ENCODE measurements at places on chromosomes 5 and 9. TPM values are rescaled to one million over a fixed set of nuclear protein-coding genes. Genes with fewer than 3 reads are reported as not detected.

Gene GABRG2
- total RNA-seq: 0.27 TPM

GRCh38 chr9:98774746-98775145 lies 21.6 kb downstream of the ANKS6 start:
- no peaks in the 10 kb centered on the region for H3K27me3 ChIP-seq
- H3K27ac ChIP-seq: no peak overlapping the region
- no peak overlapping the region for H3K4me3 ChIP-seq
- no peaks in the 10 kb centered on the region for H3K4me1 ChIP-seq

DNA sequence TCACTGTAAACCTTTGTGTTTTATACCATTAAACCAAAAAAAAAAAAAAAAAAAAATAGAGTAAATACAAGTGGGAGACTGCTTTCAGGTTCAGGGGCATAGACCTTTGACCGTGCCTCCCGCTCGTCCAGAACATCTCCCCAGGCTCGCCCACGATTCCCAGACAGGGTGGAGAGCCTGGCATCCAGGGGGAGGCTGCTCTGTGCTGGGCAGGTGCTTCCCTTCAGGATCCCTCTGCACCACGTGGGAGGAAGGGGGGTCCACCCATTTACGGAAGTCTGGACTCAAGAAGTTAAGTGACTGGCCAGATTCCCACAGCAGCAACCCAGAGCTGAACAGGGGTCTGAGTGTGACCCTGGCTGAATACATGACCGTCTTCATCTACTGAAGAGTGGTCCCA lies 125.4 kb upstream of the LMX1B start:
- H3K4me3 ChIP-seq: no peak overlapping the region
- H3K4me1 ChIP-seq: no peaks in the 10 kb centered on the region
- H3K36me3 ChIP-seq: no peaks in the 10 kb centered on the region
- H3K27ac ChIP-seq: no peak overlapping the region
- H3K27me3 ChIP-seq: no peaks in the 10 kb centered on the region

DNA sequence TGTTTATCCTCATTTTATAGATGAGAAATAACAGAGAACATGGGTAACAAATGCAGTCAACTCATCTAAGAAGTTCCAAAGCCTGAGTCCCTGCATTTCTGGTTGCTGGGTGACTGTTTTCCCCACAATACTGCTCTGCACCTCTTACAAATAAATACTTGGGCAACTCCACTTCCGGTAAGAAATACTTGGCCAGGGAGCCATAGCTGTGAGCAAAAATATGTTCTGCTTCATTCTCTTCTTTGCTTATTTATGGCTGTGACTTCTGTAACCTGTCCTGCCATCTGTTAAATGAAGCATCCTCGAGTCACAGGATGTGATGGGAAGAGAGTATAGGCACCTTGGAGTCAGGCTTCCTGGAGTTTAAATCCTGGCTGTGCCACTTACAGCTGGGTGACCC lies 49.9 kb downstream of the GDNF start:
- H3K27me3 ChIP-seq: no peaks in the 10 kb centered on the region
- H3K36me3 ChIP-seq: no peaks in the 10 kb centered on the region
- no peak overlapping the region for H3K4me3 ChIP-seq
- no peak for DNase-seq
- no peak overlapping the region for H3K27ac ChIP-seq
- H3K4me1 ChIP-seq: no peaks in the 10 kb centered on the region

- peaks cover 4% of the 10 kb centered on the region for H3K27me3 ChIP-seq
- H3K4me3 ChIP-seq: no peak overlapping the region
- no peak for DNase-seq
- H3K27ac ChIP-seq: no peak overlapping the region
- H3K36me3 ChIP-seq: no peaks in the 10 kb centered on the region
- no peaks in the 10 kb centered on the region for H3K4me1 ChIP-seq
These were observed 137.1 kb upstream of the SMIM23 start for GRCh38 chr5:171648279-171649074.

DNA sequence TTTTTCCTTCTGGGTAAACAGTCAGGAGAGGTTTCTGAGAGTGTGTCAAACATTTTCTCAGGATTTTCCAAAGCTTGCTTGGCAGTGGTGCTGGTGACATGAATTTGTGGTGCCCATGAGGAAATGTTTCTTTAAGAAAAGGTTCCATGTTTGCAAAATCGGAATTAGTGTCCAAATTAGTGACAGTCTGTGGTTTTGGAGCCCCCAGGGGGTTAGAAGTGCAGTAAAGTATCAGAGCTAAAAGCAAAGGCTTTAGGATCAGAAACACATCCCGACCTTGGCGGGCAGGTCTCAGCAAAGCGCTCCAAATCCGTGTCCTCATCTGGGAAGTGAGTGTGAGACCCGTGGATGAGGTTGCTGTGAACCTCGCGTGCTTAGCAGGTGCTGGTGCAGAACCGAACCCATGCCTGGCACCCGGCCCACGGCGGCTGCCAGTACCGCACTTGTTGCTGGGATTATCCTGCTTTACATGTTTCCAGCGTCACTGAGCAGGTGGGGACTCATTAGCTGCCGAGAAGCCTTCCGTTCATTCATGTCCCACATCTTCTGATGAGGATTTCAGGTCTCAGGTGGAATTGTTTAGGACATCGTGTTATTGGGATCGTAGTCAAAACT lies 70.8 kb upstream of the COL5A1 start:
- no peaks in the 10 kb centered on the region for H3K27me3 ChIP-seq
- H3K4me1 ChIP-seq: no peaks in the 10 kb centered on the region
- H3K4me3 ChIP-seq: no peak overlapping the region

DNA sequence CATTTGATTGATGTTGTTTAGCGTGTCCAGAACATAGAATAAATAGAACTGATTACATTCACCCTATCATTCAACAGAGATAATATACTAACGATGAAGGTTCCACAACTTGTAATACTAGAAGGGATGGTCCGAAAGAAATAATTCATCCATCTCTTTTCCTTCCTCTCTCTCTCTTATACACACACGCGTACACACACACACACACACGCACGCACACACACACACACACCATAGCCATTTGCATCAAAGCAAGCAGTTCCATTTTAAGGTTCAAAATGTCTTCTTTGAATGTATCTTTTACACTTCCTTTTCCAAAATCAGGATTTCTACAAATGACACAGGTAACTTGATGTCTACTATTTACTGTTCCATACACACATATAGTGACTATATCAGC lies 887 bp downstream of the GDA start:
- peaks cover 23% of the 10 kb centered on the region for H3K27me3 ChIP-seq
- no peak overlapping the region for H3K4me3 ChIP-seq
- no peaks in the 10 kb centered on the region for H3K36me3 ChIP-seq
- DNase-seq: no peak
- peak overlapping the region; percentile 76 for H3K27ac ChIP-seq
- peaks cover 16% of the 10 kb centered on the region for H3K4me1 ChIP-seq

DNA sequence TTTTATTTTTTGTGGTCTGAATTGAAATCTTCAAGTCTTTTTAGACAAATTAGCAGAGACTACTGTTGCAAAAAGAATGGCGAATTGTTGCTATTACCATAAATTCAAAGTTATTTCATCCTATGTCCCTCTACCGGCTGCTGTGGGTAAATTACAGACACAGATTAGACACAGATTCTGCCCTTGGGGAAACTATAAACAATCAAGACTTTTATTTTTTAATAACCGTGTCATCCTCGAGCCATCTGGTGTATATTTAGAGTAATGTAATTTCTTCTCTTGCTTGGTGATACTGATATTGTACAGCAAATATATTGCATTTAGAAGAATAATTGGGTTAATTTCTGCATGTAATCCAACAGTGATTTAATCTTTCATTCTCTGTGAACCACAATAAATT lies 228.0 kb upstream of the ADAMTSL1 start:
- no peaks in the 10 kb centered on the region for H3K4me1 ChIP-seq
- H3K27ac ChIP-seq: no peak overlapping the region
- DNase-seq: no peak
- H3K36me3 ChIP-seq: no peaks in the 10 kb centered on the region

GRCh38 chr5:113487781-113488644 lies at the start of gene MCC:
TSS of gene MCC (minus strand) at chr5:113488453.
- no peaks in the 10 kb centered on the region for H3K4me1 ChIP-seq
- DNase-seq: peak; percentile 69
- peak within 1 kb of the TSS; percentile 32 for H3K27ac ChIP-seq
- peak within 1 kb of the TSS; percentile 50 for H3K4me3 ChIP-seq

Gene BAAT
- not detected for total RNA-seq

DNA sequence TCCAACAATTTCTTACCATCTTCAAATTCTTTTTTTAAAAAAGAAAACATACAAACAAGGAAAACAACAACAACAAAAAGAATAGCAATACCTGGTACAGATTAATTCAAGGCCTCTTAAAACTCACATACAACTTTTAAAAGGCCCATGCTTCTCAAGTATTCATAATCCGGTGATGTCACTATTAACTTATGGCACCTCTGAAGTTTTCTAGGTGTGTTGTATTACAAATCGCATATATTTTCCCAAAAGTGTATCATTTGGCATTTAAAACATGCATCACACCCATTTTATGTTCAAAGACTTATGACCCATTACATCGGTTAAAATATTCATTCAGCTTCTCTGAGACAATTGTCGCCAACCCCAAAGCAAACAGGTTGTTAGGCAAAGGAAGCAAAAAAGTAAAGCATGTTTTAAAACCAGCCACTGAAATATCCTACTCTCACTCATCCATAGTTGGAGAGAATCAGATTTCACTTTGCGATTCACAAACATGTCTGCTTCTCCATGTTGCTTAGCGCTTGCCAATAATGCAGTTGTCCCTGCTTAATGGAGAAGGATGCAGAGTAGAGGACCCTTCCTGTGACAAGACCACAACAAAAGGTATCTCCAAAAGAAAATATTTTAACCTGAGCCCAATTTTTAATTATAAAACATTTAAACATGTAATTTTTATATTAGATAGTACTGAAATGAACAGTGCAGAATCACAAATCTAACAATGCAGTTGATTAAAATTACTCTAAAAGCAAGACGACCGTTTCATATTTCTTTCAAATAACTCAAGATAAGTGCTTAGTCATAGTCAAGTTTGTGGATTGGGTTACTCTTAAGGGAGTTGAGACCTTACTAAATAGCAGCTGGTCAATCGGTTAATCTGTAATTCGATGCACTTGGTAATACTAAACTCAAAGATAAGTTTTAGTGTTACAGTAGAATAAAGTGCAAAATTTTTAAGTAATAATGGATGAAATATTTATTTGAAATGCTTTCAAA lies 1.6 kb downstream of the SKP1 start:
- peak overlapping the region; percentile 99 for H3K27ac ChIP-seq
- DNase-seq: no peak
- no peaks in the 10 kb centered on the region for H3K27me3 ChIP-seq
- H3K4me1 ChIP-seq: peaks cover 14% of the 10 kb centered on the region

- H3K27me3 ChIP-seq: no peaks in the 10 kb centered on the region
- H3K36me3 ChIP-seq: no peaks in the 10 kb centered on the region
- no peak overlapping the region for H3K27ac ChIP-seq
- no peak overlapping the region for H3K4me3 ChIP-seq
- no peak for DNase-seq
- H3K4me1 ChIP-seq: no peaks in the 10 kb centered on the region
These were observed 31.7 kb upstream of the IRX2 start for GRCh38 chr5:2783223-2783622.

DNA sequence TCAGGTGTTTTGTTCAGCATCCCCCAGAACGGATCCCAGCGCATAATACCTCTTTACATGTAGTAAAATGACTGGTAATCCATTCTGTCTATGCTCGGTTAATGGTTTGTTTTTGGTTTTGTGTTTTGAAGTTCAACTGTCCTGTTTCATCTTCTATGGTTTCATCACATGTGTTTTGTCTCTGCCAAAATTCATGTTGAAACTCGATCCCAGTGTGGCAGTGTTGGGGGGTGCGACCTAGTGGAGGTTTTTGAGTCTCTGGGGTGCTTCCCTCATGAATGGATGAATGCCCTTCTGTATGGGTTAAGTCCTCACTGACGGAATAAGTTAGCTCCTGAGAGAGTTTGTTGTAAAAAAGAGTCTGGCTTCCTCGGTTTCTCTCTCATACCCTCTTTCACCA lies 317.4 kb downstream of the KDM4C start:
- H3K36me3 ChIP-seq: no peaks in the 10 kb centered on the region
- no peaks in the 10 kb centered on the region for H3K4me1 ChIP-seq
- H3K27ac ChIP-seq: no peak overlapping the region
- H3K27me3 ChIP-seq: no peaks in the 10 kb centered on the region

Gene CYSTM1
- 264 TPM for total RNA-seq

- no peaks in the 10 kb centered on the region for H3K4me1 ChIP-seq
- DNase-seq: no peak
- no peak overlapping the region for H3K4me3 ChIP-seq
- no peak overlapping the region for H3K27ac ChIP-seq
- no peaks in the 10 kb centered on the region for H3K27me3 ChIP-seq
- no peaks in the 10 kb centered on the region for H3K36me3 ChIP-seq
These were observed 62.2 kb upstream of the GNA14 start for GRCh38 chr9:77710316-77710715.

DNA sequence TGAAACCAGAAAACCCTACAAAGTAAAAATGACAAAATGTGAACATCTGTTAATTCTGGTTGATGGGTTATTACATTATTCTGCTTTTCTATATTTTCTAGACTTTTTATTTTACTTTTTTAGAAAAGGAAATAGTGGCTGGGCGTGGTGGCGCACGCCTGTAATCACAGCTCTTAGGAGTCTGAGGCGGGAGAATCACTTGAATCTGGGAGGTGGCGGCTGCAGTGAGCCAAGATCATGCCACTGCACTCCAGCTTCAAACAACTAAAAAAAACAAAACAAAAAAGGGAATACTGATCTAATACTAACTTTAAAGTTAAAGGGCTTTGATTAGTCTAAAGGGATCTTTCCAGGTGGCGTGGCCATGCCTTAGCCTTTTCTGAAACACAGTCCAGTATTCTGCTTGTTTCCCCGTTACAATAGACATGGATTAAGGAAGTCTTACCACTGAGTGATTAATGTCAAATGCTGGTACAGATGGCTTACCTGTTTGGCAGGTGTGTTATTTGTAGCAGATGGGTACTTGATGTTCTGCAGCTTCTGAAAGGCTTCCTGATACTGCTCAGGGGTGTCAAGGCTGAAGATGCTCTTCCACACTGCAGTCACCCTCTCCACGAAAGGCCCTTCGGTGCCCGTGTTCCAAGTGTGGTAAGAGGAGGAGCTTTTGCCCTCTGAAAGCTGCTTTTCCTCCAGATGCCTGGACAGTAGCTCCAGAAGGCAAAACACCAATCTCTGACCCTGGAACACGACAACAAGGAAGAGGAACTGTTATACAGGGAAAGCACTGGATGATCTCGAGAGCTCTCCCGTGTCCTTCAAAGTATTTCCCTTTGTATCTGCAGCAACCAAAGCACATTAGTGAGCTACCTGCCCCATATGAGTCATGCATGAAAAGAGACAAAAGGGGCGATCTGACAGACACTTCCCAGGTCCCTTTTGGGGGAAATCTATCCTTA lies 37.5 kb downstream of the CNOT8 start:
- no peaks in the 10 kb centered on the region for H3K27me3 ChIP-seq
- H3K36me3 ChIP-seq: peaks cover 54% of the 10 kb centered on the region
- no peak for DNase-seq
- H3K27ac ChIP-seq: no peak overlapping the region
- no peak overlapping the region for H3K4me3 ChIP-seq
